Spinal cord (tissue), 10 donors: ENCODE measurements at places on chromosomes 2 and 18.

GRCh38 chr18:61595615-61596251 is 262.5 kb downstream of the CDH20 start:
- DNase-seq: no peak

DNA sequence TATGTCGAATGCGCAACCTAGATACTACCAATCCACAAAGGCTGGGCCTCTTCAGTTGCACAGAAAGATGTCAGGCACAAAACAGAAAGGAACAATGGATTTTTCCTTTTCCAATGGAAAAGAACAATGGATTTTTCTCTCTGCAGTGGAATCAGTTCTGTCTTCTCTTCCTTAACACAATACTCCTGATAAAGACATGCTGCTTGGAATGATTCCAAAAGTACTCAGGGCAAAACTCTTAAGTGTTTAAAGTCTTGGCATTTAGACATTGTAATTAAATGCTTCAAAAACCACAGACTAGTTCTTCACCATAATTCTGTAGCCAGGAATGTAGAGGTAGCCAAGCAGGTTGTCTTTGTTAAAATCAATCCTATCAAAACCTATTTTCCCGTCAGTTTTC is 46.7 kb upstream of the FLACC1 start:
- DNase-seq: no peak

DNA sequence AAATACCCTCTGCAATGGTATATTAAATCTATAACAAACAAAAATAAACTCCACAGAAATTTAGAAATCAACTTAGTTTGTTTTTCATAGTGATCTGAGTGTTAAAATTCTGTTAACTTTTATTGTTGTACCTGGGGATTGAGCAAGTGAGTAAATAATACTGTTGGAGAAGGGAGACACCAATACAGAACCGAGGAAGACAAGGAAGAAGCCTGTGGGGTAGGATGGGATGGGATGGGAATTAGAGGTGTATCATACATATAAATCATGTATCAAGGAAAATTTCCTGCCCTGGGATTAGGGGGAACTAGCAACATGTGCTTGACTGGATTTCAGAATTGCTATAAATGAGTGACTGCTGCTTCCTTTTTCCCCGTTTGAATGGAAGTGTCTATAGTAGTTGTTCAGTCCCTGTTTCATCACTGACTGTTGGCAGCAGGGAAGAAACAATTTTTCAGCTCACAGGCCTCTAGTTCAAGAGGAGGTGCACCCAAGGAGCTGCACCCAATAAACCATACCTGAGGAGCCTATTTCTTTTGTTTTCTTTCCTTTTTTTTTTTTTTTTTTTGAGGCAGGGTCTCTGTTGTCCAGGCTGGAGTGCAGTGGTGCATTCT is 53.1 kb downstream of the SP110 start:
- DNase-seq: no peak

- no peak for DNase-seq
Measured at GRCh38 chr2:14231391-14231898, 401.1 kb upstream of the LRATD1 start.

DNA sequence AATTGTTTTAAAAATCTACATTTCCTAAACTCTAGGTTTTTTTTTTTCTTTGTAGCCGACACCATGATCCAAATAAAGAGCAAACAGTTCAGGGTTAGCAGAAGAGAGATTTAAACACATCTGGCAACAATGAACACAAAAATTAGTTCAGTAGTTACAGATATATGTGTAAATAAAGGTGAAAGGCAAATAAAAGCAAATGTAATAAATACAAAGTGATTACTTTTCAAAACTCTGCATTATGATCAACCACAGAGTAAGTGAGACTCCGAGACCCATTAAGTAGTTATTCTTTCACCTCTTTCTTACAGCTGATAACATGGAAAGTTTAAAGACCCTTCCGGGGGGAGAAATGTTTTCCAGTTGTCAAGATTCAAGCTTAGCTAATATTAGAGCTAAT is 716 bp downstream of the CALCRL start:
- no peak for DNase-seq

GRCh38 chr2:65500310-65501040 is 68.1 kb upstream of the SPRED2 start:
- DNase-seq: no peak

DNA sequence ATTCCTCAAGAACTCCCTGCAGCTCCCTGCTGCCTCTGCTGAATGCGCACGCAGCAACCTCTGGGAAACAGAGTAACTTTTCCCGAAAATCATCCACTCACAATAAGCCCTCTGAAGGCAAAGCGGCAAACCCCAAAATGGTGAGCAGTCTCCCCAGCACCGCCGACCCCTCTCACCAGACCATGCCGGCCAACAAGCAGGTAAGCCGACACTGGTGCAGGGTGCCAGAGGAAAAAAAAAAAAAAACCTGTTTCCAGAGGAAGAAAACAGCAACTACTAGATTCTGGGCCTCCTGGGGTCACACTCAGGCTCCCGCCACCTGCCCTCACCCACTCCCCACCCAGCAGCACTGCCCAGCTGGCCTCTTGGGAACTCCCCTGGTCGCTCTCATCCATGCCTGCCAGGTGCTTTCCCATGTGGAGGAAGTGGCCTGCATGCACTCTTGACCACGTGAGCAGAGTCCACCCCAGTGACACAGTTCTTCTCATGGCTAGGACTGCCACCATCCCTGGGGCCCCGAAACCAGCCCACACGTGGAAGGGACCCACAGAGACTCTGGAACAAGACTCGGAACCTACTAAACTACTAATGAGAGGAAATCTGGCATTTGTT is 36.9 kb downstream of the KCTD18 start:
- DNase-seq: no peak

- DNase-seq: no peak
Measured at GRCh38 chr18:48219810-48220499, 189.2 kb downstream of the ZBTB7C start.

- DNase-seq: no peak
Measured at GRCh38 chr2:72094701-72095100, 53.0 kb downstream of the CYP26B1 start.

GRCh38 chr2:166106431-166107015 is 21.3 kb downstream of the SCN1A start:
- DNase-seq: no peak

- no peak for DNase-seq
Measured at GRCh38 chr2:148568597-148568996, 76.0 kb upstream of the EPC2 start.

GRCh38 chr2:52135235-52135634 is 1103.3 kb upstream of the NRXN1 start:
- no peak for DNase-seq

GRCh38 chr18:59911600-59911999 is 11.8 kb downstream of the PMAIP1 start:
- no peak for DNase-seq

DNA sequence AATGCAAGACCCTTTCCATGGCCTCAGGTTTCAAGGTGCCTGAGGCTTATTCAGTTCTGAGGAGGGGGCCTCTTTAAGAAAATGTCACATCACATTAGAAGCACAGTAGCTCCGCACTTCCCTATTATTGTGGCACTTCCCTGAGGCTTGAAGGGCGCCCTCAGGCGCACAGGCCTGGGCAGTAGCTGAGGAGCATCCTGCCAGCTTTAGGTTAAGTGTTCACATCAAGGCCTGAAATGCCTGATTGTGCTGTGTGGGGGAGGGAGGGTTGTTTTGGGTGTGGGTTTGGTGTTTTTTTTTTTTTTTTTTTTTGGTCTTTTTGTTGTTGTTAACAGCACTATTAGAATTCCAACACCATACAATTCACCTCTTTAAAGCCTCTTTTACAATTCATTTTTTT is 107.9 kb downstream of the CABLES1 start:
- DNase-seq: no peak

DNA sequence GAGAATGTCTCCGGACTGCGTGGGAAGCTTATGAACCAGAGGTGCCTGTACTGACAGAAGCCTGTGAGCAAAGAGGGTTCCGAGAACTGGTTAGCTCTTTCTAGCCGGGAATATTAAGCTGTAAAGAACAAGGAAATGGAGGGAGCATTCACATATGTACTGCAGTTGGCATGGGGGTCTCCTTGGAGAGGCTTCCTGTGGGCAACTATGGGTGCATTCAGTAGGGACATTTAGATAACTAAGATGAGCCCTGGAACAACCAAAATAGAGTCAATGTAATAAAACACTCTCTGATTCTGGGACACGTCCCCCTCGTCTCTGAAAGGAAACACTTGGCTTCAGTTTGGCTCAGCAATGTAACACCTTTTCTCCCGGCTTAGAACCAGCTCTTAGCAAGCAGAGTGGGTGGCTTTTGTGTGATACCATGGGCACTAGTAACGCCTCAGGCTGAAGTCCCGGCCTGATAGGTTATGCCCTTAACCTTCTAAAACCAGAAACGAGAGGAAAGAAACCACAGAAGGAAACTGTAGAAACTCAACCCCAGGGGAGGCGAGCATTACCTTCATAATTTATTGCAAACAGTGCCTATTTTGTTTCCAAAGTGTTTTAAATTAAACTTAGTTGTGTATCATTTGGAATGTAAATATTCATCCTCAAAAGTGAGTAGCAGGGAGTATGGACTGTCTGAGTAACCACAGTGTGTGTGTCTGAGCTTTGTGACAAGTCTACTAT is 48.8 kb upstream of the LPIN2 start:
- no peak for DNase-seq

GRCh38 chr2:190583507-190584337 is 49.2 kb upstream of the NEMP2 start:
- DNase-seq: no peak

DNA sequence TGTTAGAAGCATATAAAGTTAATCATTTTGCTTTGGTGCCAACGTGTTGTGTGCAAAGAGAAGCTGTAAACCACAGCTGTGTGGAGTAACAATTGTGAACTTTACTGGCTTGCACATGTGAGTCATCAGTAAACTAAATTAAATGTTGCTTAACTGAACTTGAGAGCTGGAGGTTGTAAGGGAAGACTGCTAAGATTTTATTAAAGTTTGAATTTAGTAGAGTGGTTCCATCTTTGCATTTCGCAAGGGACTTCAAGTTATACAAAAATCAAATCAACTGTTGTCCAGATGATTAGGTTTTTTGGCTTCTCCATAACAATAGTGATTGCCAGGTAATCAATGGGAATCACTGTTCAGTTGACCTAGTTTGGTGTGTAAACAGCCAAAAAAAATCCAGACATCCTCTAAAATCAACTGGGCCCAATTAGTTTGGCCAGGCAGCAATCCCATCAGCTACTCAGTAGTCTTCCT is 247.4 kb downstream of the MYO3B start:
- no peak for DNase-seq

- DNase-seq: no peak
Measured at GRCh38 chr2:88019985-88020384, 3.6 kb upstream of the RNU2-63P start.

GRCh38 chr2:227412877-227413276 is 25.1 kb upstream of the SCYGR1 start:
- no peak for DNase-seq

GRCh38 chr2:141038341-141038740 is 1092.5 kb downstream of the LRP1B start:
- DNase-seq: no peak

GRCh38 chr2:150156876-150157275 is 330.6 kb downstream of the RND3 start:
- no peak for DNase-seq

DNA sequence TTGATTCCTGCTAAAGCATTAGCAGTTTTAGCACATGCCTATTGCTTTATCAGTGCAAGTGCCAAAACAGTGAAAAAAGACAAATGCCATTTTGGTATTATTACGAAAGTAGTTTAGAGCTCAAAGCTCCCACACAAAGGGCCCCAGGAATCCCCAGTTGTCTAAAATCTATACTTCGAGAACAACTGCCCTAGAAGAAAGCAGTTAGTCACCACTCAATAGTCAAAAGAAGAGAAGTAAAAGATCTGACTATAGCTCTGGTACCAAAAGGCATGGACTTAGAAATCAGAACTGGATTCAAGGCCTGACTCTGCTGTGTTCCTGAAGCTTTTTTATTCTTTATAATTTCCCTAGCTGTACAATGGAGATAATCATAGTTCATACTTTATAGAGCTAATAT is 21.8 kb downstream of the SCN3A start:
- DNase-seq: no peak

DNA sequence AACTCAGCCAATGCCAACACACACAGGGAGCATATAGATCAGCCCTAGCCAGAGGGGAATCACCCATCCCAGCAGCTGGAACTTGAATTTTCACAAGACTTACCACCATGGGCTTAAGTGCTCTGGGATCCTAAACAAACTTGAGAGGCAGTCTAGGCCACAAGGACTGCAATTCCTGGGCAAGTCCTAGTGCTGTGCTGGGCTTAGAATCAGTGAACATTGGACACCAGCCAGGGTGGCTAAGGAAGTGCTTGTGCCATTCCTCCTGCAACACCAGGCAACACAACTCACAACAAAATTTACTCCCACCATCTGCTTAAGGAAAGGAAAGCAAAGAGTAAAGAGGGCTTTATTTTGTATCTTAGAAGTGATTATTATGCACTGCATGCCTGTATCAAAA is 38.9 kb downstream of the SRD5A2 start:
- DNase-seq: no peak

DNA sequence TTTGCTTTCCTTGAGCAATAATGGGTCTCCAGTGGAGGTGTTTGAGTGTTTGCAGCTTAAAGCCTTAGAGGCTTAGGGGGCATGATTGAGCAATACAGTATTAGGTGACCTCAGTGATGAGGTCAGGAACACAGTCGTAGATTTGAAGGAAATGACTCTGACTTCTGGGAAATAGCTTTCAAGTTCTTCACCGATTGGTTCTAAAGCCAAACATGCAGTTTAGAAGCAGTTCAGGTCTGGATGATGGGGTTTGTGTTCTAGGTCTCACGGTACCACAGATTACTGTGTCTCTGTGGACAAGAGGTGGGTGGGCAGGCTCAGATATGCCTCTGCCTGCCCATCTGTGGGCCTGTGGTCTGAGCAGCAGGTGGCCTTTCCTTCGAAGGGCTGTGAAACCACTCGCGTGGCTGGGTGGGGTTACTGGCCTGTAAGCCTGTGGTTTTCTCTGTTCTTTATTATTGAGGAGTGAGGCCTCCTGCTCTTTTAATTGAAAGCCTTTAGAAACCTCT is 7.8 kb downstream of the MTHFD2 start:
- no peak for DNase-seq

DNA sequence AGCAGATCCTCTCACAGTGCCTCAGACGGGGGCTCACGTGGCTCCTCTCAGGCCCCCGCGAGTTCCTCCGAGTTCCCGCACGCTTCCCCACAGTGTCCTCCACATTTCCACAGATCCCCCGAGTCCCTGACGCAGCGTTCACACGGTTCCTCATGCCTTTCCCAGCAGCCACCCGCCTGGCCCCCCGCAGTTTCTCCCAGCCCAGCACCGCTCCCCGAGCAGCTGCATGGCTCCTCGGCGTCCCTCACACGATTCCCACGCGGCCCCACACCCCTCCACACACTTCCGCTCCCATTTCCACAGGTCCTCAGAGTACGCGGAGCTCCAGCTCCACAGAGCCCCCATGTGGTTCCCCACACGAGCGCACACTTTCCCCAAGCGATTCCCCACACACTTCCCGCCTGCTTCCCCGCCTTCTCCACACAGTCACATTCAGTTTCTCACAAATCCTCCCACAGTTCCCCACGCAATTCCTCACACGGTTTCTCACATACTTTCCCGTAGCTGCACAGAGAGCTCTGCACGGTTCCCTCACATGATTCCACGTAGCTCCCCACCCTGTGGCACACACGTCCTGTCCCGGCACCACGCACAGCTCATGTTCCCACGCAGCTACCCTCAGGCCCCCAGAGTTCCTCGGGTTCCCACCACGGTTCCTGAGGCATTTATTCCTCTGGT is 39.9 kb downstream of the KIF1A start:
- no peak for DNase-seq

- DNase-seq: no peak
Measured at GRCh38 chr18:32372381-32373061, 98.2 kb downstream of the GAREM1 start.

- peak; percentile 94 for DNase-seq
Measured at GRCh38 chr2:98348066-98348561, 1.9 kb downstream of the CNGA3 start.

GRCh38 chr2:237601453-237602116 is 11.1 kb upstream of the RAB17 start:
- DNase-seq: no peak
